ENCODE measurements at places on chromosomes 4 and X. TPM values are rescaled to one million over a fixed set of nuclear protein-coding genes. Genes with fewer than 3 reads are reported as not detected.

The MAGEA12 gene
- total RNA-seq: not detected

The SLC25A5 gene
- total RNA-seq: 303 TPM

The TMEM156 gene
- not detected for total RNA-seq

The CLDN34 gene
- not detected for total RNA-seq

The ZFX gene
- 62.4 TPM for total RNA-seq

The RAB9B gene
- 0.98 TPM for total RNA-seq

The ADAMTS3 gene
- total RNA-seq: 2.7 TPM
